Renal cortical epithelial cell (primary cell): ENCODE measurements at places on chromosomes 2 and 18.

DNA sequence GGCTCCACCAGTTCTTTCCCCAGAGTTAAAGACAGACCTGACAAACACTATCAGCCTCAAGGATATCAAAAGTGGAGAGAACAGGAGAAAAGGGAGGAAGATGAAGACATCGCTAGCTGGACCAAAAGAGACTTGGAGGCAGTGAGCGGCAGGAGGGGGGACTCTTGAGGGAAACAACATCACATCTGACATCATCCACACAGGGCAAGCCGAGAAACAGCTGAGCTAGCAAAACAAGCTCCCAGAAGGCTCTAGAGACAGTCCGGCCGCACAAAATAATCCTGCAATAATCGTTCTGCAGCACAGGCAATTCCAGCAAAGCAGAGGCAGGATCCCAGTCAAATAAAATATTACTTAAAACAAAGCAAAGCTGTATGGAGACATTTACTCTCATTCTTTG is 239.8 kb downstream of the EN1 start:
- no peak for DNase-seq

DNA sequence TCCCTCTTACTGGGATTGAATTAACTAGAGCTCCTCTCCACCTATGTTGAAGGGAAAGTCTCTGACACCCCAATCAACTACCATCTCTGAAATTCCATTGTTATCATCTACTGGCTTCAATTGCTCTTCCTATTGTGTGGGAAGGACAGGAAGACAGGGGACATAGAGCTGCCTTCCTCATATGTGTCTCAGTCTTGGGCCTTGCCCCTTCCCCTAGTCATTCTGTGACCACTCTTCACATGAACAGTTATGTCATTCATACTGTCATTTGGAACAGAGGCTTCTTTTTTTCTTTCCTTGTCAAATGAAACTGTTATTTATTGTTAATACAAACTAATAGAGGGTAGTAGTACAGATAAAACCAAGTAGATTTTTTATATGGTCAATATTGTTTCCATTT is 69.6 kb upstream of the EMILIN2 start:
- no peak for DNase-seq

- no peak for DNase-seq
Observed at GRCh38 chr2:166302036-166302435, 73.7 kb downstream of the SCN9A start.

DNA sequence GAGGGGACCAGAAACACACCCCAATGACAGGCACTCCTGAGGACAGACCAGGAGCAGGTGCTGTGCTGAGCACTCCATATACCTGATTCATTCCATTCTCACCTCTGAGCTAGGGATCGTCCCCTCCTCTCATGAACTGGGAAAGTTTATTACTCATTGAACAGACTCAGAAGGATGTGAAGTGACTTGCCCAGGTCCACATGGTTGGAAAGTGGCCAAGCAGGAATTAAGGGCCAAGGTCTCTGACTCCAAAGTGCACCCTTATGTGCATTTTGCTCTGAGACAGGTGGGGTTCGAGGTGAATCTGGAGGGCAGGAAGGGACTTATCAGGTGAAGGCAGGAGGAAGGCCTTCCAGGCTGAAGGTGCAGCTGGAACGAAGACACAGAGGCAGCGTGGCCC is 25.1 kb upstream of the PLB1 start:
- DNase-seq: no peak

DNA sequence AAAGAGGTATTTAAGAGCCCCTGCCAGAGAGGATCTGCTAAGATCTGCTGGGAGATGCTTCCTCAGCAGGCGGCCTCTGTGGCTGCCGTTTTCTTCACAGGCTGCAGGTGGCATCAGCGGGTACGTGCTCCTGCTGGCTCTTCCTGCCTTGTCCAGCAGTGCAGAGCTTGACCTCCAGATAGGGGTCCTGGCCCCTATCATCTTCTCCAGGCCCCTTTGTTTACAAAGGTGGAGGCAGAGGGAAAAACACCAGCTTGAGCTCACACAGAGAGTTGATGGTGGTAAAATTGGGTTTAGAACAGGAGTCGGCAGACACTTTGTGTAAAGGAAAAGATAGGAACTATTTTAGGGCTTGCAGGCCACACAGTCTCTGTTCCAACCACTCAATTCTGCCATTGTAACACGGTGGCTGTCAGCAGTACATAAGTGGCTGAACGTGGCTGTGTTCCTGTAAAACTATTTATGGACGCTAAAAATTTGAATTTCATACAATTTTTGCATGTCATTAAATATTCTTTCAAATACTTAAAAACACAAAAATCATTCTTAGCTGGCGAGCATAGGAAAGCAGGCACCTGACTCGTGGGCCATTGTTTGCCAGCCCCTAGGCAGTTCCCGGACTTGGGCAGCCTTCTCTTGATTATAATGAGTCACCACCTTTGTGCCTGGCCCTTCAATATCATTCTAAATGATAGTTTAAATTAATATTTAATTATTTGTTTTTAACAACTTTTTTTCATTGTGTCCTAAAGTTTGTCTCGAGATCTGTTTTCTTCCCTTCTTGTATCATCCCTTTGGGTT is 98.2 kb upstream of the B3GNT7 start:
- DNase-seq: peak; percentile 44

GRCh38 chr18:57433934-57434535 is 1.1 kb upstream of the ONECUT2 start:
- DNase-seq: no peak

- no peak for DNase-seq
Observed at GRCh38 chr2:49832555-49832954, 678.2 kb upstream of the FSHR start.

DNA sequence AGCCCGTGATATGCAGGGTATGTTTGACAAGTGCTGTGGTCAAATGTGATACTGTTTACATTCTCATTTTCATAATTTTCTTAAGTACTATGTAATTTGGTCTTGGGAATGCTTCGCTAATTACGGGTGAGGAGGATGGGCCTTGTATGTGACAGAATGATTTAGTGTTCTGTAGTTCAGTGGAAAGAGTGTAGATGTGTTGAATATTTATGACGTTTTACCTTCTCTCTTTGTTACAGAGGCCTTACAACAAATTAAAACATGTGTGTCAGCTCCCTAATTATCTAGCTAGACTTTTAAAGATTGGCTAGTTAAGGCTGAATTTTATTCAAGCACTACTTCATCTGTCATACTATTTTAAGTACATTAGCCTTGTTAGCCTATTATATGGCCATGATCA is 10.6 kb upstream of the CHRNA1 start:
- DNase-seq: no peak

GRCh38 chr2:7986431-7986830 is 695.4 kb upstream of the ID2 start:
- DNase-seq: no peak

DNA sequence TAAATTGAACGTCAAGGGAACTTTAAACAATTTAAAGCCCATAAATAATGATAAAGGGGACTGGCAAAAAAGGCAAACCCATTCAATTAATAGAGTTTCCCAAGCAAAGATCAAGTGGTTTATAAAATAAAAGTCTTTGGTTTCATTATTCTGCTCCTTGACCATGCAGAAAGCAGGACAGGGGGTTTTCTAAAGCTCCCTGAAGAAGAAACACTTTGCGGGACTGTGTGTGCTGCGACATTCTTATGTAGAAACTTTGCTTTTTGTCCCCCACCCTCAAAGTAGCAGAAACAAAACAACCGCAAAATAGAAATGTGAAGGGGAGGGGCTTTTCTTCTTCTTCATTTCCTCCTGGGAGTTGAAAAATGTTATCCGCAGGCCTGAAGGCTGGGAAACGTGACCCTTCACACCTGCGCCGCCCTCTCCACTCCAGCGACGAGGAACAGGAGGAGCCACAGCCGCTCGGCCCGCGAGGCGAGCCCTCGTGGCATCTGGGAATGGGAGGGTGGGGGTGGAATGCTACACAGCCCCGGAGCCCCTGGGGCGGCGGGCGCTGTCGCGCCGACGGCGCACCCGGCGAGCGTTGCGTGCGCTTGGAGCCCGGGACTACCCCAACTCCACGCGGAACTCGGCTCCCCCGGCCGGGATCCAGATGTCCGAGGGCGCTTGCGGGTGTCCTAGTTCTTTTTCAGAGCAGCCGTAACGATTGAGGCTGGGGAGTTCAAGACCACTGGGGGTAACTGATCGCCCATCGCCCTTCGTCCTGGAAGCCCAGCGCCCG is 4.3 kb upstream of the GBX2 start:
- DNase-seq: no peak

DNA sequence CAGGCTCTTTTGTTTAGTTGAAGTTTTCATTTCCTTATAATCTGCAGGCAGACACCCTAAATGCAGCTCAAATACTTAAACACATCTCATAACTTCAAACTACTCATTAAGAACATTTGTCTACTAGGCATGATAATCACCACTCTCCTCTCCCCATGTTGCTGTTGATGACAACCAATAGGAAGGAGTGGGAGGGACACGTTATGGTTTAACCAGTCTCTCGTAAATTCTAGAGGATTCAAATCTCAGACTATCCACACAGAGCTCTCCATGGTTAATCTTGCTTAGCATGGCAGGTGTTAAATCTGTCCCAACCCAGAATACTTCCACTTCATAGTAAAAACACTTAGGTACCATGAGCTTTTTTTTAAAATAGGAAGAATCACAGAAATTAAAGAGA is 127.4 kb upstream of the AQP4 start:
- no peak for DNase-seq

GRCh38 chr2:47650001-47650535 is 132.9 kb upstream of the MSH6 start:
- no peak for DNase-seq

DNA sequence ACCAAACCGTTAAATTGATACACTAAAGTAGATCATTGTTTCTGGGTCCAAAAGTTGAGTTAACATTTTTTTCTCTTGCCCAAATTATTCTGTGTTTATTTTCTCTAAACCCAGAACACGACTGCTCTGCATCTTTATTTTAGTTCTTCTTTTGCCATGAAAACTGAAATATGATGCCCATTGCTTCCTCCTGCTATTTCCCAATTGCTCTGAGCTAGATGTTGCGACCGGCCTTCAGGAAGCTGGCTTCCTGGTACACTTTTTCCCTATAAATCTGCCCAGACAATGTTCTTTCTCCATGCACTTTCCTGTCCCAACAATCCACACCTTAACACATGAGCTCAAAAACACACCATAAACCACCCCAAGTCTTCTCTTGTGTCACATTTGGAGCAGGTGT is 501.4 kb downstream of the FBXO15 start:
- DNase-seq: no peak

DNA sequence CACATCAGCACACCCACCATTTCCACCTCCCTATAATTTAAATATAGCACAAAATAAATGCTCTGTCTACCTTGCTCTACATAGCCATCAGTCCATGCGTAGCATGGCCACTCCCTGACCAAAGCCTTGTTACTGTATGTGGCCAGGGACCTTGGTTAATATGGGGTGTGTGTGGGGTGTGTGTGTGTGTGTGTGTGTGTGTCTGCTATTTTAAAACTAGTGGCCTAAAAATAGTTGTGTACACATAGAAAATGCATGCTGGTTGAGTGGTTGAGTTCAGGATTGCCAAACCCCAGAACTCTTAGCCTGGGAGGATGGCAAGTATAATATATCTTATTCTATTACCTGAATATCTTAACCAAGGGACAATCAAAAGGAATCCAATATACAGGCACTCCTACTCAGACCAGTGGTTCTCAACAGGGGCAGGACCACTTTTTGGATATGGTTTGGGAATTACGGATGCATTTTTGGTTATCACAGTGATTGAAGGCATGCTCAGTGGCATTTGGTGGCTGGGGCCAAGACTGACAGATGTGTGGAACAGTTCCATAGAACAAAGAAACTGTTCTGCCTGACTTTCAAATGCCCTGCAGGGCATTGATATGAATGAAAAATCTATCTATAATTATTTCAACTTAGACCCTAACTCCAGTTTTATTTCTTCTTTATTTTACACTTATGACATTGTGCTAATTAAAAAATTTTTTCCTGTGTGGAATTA is 72.3 kb upstream of the PSME4 start:
- DNase-seq: no peak

GRCh38 chr2:227870710-227871374 is 589 bp upstream of the DAW1 start:
- DNase-seq: peak; percentile 67

DNA sequence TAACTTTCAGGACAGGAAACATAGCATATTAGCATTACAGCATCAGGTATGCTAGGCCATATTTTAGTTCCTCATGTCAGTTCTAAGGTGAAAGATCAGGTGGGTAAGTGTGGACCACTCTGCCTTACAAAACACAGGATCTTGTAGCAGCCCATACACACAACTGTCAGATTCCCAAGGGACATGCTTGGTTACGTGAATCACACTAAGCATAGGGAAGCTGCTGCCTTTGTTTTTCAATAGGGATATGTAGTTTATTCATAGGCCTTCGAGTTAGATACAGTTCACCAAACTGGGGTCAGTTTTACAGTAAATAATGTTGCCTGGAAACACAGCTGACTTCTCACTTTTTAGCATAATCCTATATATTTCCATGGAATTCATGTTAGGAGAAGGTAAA is 116.1 kb upstream of the OTX1 start:
- DNase-seq: no peak

DNA sequence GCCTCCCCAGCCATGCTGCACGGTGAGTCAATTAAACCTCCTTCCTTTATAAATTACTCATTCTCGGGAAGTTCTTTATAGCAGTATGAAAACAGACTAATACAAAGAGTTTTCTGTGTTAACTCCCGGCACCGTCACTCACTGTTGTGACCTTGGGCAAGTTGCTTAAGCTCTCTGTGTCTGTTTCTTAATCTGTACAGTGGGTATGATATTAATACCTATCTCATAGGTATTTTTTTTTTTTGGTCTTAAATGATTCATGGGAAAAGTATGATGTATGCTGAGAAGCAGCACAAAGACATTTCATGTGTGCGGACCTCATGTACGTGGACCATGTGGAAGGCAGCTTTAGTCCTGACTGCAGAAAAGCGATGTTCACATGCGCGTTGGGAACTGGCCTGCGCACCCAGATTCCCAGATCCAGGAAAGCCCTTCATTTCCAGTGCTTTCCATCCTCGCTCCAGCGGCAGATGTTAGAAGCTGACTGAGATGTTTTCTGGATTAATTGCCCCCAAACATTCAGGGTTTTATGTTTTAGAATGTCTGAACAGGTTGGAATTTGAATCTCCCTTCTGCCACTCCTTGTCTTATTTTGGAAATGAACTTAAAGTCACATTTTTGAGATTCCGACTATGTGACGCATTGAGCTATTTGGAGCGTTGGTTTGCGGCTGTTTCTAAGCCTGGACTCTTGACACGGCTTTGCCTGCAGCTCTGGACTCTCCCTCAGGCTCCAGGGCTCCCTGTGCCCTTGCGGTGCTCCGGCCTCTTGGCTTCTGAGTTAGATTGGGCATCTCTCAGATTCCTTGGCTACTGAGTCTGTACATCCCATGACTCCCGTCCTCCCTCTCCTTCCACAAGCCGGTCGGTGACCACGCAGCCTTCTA is 61.4 kb downstream of the SLC4A3 start:
- peak; percentile 75 for DNase-seq
